ENCODE measurements at places on chromosomes 3 and 15. TPM values are rescaled to one million over a fixed set of nuclear protein-coding genes. Genes with fewer than 3 reads are reported as not detected.

GRCh38 chr3:12875857-12876836 lies 34.8 kb upstream of the RPL32 start:
- DNase-seq: peak; percentile 18

DNA sequence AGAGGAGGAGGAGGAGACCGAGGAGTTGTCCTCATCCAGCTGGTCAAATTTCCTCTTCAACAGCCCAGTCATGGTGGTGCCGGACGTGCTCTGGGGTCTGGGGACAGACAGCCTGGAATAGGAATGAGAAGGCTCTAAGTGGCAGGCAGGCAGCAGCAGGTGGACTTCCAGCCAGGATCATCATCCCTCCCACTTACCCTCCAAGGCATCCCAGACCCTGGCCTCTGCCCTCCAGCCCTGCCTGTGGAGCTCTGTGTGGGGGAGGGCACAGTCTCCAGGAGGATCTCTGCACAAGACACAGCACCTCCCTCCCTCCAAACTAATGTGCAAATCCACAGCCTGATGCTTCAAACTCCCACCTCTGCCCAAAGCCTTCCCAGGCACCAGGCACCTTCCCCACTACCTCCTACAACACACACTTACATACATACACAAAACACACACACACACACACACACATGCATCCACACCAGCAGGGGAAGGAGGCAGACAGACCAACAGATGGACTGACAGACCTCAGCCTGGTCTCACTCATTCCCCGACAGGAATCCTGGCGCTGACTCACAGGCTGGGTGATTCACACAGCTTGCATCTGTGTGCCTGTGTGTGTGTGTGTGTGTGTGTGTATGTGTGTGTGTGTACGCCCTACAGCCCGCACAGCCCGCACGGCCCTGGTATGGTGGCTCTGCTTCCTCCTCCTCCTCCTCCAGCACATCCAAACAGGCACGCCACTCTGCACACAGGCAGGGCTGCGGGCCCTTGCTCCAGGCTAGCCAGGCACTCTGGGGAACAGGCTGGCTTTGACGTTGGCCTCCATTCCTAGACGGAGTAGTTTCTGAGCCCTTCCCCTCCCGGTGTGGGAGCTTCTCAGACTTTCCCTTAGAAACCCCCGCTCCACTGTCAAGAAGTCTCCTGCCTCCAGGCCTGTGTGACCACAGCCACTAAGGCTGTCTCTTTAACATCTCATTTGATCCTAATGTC lies 6.5 kb downstream of the CSRNP1 start:
- DNase-seq: peak; percentile 92

Gene NRG4
- total RNA-seq: not detected

DNA sequence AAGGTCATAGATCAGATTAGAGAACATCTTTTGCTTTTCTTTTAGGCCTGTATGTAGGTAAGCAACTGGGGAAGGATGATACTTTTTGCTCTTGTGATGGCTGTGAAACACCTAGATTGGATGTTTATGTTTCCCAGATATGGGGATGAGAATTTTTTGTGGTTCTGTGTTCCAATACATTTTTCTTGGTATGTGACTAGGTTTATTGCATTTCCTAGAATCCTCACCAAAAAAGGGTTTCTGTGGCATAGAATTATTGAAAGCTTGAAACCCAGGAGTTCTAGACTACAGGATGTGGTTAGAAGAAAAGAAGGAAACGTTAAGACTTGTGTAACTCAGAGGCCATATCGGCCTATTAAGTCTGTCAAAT lies 25.8 kb downstream of the OXNAD1 start:
- no peak for DNase-seq

GRCh38 chr3:20511863-20512505 lies 326.0 kb upstream of the SGO1 start:
- DNase-seq: peak; percentile 25

DNA sequence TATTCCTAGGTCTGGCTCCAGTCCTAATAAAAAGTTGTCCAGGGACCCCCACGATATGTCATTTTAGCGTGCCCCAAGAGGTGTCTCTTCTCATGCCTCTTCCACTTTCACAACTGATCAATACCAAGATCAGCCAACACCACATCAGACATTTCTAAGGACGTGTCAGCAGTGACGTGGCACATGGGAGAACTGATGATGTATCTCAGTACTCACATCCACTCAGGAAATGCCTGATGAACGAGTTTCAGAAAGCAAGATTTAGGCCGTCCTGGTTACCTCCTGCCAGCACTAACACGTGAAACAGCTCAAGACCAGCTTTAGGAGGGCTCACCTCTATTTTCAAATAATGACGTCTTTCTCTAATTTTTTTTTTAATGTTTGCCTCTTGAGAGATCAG lies 19.6 kb downstream of the VGLL4 start:
- DNase-seq: peak; percentile 85

- no peak for DNase-seq
These were observed 3.1 kb downstream of the NMNAT3 start for GRCh38 chr3:139674571-139675260.

DNA sequence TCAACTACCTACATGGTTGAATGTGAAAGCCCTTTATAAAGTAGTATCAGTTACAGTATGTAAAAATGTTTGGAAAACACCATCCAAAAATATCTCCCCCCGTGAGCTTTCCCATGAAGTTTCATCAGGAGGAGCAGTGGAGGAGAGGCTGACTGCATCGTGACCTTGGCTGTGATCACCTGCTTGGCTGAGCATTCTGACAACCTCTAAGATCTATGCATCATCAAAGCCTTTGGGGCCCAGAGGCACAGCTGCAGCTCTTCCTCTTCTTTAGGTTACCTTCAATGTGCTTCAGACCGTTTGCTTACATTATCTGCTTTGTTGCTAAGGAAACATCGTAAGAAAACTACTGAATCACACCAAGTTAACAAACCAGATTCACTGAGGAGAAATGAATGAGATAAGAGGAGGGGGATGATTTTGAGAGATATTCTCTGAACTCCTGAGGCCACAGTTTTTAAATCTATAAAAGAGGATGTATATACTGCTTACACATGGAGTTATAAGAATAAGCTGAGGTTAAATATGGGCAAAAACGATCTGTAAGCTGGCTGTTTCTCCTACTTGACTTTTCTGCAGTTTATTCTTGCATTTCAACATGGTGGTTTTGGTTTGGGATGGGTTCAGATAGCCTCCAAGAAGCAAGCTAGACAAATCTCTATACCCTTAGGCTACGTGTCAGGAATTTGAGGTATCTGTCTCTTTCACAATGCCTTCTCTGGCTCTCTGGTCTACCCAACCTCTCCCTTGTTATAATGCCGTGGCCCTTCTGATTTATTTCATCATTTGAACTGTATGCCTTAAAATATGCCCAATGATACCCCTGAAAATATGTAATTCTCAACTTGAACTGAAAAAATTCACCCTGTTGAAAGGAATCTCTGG lies 4.0 kb downstream of the GCSAM start:
- DNase-seq: no peak

Gene C15orf39
- total RNA-seq: 3.6 TPM

DNA sequence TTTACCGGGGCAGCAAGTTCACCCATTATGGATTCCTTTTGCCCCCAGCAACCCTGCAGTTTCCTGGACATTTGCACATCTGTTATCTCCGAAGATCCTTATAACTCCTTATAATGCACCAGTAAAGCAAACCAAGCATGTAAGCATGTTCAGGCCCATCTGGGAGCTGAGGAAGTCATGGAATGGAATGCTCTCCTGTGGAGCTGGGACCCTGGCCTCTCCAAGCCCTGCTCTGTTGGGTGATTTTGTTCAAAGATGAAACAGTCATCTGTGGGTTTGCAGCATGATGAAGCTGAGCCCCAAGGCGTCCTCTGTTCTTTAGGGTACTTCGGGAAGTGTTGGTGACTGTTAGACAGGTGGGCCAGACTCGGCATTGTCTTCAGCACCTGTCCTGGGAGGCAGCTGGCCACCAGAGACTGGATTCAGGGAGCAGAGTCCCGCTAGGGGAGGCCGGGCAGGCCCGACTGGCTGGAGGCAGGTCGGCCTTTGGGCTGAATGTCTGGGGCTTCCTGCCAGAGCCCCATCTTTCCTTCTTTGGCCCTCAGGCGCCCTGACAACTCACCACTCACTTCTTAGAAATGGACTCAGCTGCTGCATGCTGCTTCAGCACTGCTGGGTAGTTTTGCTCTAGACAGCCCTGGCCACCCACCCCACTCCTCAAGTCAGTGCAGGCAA lies 3.9 kb downstream of the DNAH1 start:
- DNase-seq: no peak

- no peak for DNase-seq
These were observed 11.9 kb upstream of the CLASP2 start for GRCh38 chr3:33729993-33730392.

DNA sequence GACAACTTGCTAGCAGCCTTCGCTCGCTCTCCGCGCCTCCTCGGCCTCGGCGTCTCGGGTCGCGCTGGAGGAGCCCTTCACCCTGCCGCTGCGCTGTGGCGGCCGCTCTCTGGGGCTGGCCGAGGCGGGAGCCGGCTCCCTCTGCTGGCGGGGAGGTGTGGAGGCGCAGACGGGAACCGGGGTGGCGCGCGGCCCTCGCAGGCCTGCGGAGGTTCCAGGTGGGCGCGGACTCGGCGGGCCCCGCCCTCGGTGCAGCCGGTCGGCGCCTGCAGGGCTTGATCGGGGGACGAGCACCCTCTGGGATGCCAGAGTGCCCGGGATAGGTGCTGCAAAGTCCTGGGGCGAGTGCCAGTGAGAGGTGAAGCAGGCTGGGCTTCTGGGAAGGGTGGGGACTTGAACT lies 989.9 kb downstream of the ROBO2 start:
- no peak for DNase-seq

Gene BLM
- total RNA-seq: 1.6 TPM

Gene LINGO1
- 0.22 TPM for total RNA-seq

Gene RUVBL1
- 47.7 TPM for total RNA-seq

Gene SLC38A3
- total RNA-seq: under 0.01 TPM

Gene MKRN2OS
- total RNA-seq: not detected

DNA sequence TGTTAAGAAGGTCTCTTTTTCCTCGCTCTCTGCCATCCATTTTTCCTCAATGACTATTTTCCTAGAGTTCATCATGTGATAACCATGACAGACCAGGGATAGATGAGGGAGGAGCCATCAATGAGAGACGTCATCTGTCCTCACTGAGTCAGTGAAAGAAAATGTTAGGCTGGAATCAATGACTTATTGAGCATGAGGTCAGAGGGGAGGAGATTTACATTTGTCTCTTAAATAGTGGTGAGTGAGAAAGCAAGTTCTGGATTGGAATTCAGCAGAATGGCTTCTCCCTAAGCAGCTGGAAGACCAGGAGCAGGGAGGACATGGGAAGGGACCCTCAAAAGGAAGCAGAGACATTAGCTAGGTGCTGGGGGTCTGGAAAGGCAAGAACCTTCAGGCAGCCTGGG lies 28.2 kb upstream of the USP3 start:
- peak; percentile 44 for DNase-seq

GRCh38 chr3:98532275-98532637 lies 478 bp downstream of the GPR15 start:
- no peak for DNase-seq

DNA sequence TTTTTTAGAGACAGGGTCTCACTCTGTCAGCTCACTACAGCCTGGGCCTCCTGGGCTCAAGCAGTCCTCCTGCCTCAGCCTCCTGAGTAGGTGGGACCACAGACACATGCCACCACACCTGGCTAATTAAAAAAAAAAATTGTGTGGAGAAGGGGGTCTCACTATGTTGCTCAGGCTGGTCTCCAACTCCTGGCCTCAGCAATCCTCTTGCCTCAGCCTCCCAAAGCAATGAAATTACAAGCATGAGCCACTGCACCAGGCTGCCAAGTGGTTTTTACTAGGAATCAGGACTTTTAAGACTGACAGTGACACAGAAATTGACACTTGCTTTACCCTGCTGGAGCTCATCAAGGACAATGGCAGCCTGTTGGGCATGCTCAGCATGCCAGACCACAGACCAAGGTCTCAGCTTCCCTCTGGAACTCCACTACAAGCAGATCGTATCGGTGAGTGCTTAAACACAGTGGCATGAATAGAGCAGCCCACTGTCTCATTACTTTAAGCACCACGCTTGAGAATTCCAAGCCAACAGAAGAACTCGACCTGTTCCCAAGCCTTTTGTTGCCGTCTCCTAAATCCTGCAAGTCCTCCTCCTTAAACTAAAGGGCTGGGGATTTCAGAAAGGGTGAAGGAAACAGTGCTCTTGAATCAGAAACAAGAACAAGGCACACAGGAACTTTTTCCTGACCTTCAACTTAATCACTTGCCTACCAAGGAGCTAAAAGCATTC lies 41.4 kb downstream of the EOMES start:
- no peak for DNase-seq

Gene MASP1
- total RNA-seq: 0.40 TPM

DNA sequence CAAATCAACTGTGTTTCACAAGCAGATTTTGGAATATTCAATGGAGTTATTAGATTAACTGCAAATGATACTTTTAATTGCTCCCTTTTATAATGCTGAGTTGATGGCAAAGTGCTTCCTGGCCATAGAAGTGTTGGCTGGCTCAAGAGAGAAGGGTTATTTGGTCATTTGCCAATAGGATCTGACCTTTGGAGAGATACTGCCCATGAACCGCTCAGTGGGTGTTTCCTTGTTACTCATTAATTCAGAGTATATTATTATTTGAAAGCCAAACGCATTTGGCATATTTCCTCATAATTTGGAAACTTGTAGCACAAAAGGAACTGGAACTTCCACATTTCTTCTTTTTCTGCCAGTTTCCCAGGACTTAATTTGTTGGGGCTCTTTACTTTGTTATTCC lies 234.7 kb downstream of the CDIN1 start:
- DNase-seq: peak; percentile 65

GRCh38 chr15:62966294-62967078 lies 76.1 kb upstream of the TPM1 start:
- no peak for DNase-seq

Gene DUOXA2
- not detected for total RNA-seq

All from lung microvascular endothelial cell (primary cell).